ENCODE measurements at places on chromosomes 12 and 14.

DNA sequence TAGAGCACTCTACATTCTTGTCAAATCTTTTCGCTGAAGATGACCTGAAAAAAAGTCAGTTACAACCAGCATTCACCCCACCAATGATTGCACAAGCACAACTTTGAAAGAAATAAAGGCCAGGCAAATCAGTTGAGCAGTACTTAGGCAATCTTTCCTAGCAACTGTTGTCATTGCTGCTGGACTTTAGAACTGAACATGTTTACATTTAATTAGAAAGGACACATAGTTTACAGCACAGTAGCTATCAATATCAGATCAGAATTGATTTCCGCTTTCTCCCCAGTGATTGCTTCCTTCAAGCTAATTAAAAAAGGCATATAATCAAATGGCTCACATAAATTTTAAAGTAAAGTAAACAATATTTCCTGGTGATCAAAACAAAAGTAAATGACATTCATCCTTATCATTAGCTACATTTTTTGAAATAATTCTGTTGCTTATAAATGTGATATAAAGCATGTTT is 128.4 kb downstream of the FOXA1 start:
- DNase-seq, result no peak

DNA sequence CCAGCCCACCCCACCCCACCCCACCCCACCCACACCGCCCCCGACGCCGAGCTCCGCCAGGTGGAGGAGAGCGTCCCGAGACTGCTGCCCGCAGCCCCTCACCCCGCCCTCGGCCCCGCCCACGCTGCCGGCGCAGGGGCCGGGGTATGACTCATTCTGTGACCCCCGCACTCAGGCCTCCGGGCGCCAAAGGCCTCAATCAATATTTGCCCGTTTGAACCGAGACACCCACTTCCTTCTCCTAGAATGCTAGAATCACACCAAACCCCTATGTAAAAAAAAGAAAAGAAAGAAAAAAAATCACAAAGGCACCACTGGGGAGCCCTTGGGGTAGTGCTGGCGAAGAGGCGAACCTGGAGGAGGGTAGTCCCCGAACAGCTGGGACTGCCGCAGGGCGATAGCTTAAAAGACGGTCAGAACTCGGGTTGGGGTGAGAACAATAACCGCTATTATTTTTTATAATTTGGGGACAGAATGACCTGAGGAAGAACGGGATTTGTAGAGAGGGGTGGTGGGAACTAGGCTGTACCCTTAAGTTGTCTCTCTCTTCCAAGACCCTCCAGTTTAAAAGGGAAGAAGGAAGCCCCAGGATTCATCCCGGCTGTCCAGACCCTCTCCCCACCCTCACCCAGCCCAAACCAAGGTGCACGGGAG is 894 bp downstream of the KRT8 start:
- DNase-seq, result peak; percentile 21

GRCh38 chr12:122681814-122682213 is 21.3 kb downstream of the HCAR2 start:
- DNase-seq, result no peak

DNA sequence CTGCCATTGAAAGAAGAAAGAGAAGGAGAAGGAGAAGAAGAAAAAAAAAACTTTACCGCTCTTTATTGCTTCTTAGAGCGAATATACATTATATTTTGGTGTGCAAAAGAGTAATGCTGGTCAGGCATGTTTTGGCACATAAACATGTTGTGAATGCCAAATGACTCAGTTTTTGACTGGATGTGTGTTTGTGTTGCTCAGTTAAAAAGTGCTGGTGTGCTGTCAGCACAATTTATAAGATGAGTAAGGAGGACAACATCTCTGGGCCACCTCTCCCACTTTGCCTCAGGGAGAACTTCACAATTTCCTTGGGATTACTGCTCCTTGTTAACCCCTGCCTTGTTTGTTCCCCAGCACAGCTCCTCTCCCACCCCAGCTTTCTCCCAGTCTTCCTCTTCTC is 584.8 kb downstream of the ETNK1 start:
- DNase-seq, result no peak

DNA sequence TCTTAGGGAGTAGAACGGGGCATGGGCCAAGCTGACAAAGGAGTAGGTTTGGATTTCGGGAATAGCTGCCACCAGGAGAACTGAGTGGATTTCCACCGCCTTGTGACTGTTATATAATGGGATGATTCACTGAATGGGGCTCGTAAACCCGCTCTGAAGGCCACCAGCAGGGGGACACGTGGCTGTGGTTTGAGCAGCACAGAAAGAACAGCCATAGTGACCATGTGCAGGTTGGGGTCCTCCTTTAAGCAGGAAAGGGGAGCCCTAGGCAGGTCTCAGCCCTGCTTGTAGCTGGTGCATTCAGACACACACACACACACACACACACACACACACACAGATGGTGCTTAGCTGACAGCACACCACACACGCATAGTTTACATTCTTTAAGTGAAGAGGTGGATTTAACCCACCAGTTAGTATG is 8.6 kb upstream of the ASB2 start:
- no peak for DNase-seq

GRCh38 chr12:100574187-100575074 is 947 bp downstream of the GAS2L3 start:
- DNase-seq, result no peak

DNA sequence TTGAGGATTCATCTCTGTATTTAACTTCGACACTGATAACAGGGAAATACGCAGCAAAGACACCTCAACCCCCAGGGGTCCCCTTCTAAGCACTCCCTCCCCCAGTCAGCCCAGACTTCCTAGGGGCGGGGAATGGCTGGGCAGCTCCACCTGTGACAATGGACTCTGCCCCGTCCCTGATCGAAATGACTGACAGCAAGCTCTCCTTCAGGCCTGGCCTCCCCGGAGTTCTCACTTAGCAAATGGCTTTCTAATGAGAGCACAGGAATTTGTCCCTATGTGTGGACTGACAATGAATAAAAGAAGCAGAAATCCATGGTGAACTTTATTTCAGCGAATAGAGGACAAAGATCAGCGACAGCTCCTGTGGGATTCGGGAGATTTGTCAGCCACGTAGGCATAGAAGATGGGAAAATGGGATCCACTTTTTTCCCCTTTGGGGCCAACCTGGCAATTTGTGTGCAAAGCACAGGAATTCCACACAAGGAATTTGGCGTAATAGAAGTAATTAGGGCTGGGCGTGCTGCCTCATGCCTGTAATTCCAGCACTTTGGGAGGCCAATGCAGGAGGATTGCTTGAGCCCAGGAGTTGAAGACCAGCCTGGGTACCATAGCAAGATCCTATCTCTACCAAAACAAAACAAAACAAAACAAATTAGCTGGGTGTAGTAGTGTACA is 63.8 kb downstream of the TNFAIP2 start:
- no peak for DNase-seq

- no peak for DNase-seq
Measured at GRCh38 chr12:64097366-64098105, 124.6 kb downstream of the KICS2 start.

GRCh38 chr12:123846340-123846739 is 84.2 kb downstream of the DNAH10 start:
- no peak for DNase-seq

- no peak for DNase-seq
Measured at GRCh38 chr12:3598896-3599860, 108.2 kb downstream of the PRMT8 start.

DNA sequence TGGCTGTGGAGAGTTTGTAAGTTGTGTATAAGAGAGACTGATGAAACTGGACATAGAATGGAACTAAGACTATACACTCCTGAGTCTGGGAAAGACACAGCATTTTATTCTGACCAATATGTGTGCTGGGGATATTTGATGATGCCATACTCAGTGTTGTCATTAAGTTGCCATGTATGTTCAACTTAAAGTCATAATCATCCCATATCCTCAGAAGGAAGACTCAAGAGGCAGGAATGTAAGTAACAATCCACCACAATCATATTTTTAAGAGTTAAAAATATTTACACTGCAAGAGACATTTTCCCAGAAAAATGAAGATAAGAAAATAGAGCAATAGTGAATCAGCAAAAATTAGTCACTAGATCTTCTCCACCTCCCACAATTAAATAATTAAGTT is 120.1 kb downstream of the MDGA2 start:
- DNase-seq, result no peak

GRCh38 chr12:72836194-72836593 is 564.0 kb downstream of the TRHDE start:
- DNase-seq, result no peak

GRCh38 chr12:123064885-123065619 is 84.6 kb downstream of the ARL6IP4 start:
- no peak for DNase-seq

- DNase-seq, result no peak
Measured at GRCh38 chr14:54132496-54132895, 175.9 kb upstream of the BMP4 start.

- no peak for DNase-seq
Measured at GRCh38 chr14:30748343-30748742, 126.0 kb upstream of the COCH start.

- DNase-seq, result no peak
Measured at GRCh38 chr12:120801146-120801545, 75.5 kb downstream of the ACADS start.

GRCh38 chr12:55845361-55845760 is 2.6 kb upstream of the MMP19 start:
- DNase-seq, result no peak

GRCh38 chr12:12350868-12351463 is 924 bp upstream of the MANSC1 start:
- DNase-seq, result no peak

- DNase-seq, result no peak
Measured at GRCh38 chr12:27436029-27436428, 10.5 kb upstream of the SMCO2 start.

DNA sequence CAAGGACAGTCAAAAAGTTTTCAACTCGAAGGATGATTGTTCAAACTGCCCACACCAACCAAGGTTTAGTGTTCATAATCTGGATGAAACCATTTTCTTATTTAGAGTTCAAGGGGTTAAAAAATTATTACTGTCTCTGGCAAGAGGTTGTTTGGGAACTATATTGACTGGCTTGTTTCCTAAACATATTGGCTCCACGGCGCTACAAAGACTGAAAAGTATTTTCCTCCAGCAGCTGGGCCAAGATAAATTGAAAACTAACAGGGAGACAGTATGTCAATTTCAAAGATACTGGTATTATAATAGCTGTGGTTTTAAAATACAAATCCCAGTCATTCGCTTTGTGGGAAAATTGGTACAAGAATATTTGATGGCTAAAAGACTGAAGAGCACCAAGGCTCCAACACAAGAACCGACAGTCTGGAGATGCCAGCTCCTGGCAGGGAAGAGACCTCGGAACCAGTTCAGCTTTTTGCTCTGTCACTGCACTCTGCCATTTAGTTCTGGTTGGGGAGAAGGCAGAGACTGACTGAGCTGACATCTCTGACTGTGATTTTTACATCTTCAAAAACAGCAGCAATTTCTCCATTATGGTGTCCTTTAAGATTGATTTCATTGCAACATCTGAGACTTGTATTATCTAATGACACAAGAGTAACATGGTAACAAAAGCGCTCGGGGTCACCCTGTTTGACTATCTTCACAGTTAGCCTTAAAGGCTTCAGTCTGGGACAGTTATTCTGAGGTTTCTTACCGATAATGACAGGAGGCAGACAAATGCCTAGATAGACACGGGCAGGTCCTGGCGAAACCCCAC is 62.0 kb downstream of the ST8SIA1 start:
- no peak for DNase-seq

DNA sequence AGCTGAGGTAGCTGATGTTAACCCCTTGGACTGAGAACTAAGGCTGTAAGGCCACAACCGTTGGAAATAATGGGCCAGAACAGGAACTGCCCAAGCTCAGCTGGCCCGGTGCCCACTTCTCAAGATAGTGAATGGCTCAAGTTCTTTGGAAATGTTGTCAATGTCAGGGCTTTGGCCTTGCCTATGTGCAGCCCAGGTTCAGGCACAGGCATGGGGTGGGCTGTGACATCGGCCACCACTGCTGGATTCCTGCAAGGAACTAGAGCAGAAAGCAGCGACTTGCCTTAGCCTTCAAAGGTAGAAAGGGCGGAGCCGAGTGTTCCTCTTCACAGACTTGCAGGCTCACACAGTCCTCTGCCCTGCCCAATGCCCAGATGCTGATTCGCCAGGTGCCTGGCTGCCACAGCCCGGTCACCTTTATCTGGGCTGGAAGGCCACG is 291.2 kb downstream of the ZFP36L1 start:
- no peak for DNase-seq

DNA sequence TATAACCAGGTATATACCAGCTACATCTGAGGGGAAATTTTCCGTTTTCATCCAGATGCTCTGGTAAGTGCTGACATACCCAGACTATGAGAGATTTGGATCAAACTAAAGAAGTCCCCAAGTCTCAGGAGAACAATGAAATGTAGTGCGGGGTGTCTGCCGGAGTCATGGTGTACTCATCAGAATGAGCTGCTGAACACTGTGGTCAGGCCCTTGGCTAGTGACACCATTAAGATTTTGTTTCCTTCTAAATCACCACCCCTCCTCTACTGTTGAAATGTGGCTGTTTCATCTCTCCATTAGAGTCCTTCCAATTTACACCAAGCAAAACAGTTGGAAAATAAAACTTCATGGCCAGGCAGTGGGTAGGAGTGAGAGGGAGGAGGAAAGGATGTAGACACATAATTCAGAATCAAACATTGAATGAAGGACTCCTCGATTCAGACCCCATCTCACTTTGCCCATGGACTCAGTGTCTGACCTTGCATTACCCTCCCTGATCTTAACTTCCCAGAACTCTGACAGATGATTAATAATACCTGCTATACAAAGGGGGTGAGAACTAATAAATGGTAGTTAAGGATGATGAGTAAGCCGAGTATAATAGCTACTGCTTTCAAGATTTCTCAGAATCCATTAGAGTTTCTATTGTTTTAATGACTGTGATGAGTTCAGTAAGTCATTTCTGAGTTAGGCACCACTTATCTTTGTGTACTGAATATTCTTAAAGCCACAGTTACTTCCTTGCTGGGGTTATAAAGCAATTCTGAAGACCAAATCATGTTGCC is 127.4 kb downstream of the CRADD start:
- no peak for DNase-seq

- no peak for DNase-seq
Measured at GRCh38 chr12:65935906-65936901, 111.9 kb downstream of the HMGA2 start.

GRCh38 chr12:3161861-3162260 is 84.7 kb downstream of the TSPAN9 start:
- DNase-seq, result no peak

- no peak for DNase-seq
Measured at GRCh38 chr12:6201213-6201608, 1.0 kb downstream of the CD9 start.

DNA sequence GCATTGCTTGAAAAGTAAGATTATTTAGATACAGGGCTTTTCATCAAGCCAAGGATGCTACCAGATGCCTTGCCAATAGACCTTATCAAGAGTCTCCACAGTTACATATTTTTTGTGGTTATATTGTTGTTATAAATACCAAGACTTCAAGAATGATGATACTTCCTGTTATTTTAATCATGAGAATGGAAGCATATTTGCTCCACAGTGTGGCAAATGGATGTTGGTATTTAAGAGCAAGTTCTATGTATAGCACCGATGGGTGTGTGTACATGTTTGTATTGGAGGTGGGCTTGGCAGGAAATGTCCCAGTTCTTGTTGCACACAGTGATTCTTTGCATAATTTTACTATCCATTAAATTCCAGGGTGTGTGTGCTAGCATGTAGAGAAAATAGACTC is 4.4 kb upstream of the NID2 start:
- no peak for DNase-seq
